ENCODE measurements at places on chromosomes 6 and 20.

GRCh38 chr20:36827541-36828279, 48.2 kb upstream of the TLDC2 start:
- DNase-seq, result no peak

DNA sequence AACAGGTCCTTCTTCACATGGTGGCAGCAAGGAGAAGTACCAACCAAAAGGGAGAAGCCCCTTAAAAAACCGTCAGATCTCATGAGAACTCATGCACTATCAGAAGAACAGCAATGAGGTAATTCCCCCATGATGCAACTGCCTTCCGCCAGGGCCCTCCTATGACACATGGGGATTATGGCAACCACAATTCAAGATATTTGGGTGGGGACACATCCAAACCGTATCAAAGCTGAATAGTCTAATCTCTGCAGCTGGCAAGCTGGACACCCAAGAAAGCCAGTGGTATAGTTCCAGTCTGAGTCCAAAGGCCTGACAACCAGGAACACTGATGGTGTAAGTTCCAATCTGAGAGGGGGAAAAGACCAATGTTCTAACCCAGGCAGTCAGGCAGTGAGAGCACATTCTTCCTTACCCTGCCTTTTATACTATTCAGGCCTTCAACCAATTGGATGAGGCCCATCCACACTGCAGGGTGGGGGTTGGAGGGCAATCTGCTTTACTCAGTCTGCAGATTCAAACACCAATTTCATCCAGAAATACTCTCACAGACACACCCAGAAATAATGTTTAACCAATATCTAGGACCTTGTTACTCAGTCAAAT, 17.9 kb upstream of the CNKSR3 start:
- no peak for DNase-seq

DNA sequence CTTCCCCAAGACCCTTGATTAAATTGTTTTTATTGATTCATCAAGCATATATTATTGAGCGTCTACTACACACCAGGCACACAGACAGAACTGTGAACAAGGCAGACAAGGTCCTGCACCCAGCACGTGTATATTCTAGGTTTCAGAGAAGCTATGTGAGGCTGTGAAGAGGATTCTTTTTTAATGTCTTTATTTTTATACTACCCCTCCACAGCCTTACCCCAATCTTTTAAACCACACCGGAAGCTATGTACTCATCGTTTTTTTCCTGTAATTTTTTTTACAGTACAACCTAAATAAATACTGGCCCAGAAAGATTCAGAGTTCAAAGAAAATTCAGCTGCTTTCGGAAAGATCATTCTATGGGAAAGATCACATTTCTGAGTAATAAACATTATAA, 10.0 kb downstream of the SGK1 start:
- DNase-seq, result no peak

DNA sequence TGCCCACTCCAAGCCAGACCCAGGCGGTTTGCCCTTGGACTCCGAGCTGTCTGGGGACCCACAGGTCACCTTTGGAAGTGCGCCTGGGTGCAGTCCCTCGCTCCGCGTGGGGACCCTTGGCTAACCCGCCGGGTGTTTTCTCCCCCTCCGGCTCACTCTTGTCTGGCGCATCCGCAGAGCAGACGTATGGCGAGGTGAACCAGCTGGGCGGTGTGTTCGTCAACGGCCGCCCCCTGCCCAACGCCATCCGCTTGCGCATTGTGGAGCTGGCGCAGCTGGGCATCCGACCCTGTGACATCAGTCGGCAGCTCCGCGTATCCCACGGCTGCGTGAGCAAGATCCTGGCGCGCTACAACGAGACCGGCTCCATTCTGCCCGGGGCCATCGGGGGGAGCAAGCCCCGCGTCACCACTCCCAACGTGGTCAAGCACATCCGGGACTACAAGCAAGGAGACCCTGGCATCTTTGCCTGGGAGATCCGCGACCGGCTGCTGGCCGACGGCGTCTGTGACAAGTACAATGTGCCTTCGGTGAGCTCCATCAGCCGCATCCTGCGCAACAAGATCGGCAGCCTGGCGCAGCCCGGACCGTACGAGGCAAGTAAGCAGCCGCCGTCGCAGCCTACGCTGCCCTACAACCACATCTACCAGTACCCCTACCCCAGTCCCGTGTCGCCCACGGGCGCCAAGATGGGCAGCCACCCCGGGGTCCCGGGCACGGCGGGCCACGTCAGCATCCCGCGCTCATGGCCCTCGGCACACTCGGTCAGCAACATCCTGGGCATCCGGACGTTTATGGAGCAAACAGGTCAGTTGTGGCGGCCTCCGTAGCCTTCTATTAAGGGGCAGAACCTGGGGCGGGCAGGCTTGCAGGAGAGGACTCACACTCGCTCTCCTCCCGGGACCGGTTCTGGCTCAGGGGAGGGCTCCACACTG, 1.1 kb downstream of the PAX1 start:
- no peak for DNase-seq

- DNase-seq, result no peak
Measured at GRCh38 chr6:43807228-43808061, 37.4 kb downstream of the VEGFA start.

Measured in activated T-cell treated with anti-CD3 and anti-CD28 coated beads for 24 hours (primary cell).